ENCODE measurements at places on chromosomes 2 and 18.

- no peak for DNase-seq
These were observed 171.6 kb downstream of the DDX1 start for GRCh38 chr2:15763106-15763821.

- no peak for DNase-seq
These were observed 5.7 kb upstream of the CAPN14 start for GRCh38 chr2:31223026-31223425.

DNA sequence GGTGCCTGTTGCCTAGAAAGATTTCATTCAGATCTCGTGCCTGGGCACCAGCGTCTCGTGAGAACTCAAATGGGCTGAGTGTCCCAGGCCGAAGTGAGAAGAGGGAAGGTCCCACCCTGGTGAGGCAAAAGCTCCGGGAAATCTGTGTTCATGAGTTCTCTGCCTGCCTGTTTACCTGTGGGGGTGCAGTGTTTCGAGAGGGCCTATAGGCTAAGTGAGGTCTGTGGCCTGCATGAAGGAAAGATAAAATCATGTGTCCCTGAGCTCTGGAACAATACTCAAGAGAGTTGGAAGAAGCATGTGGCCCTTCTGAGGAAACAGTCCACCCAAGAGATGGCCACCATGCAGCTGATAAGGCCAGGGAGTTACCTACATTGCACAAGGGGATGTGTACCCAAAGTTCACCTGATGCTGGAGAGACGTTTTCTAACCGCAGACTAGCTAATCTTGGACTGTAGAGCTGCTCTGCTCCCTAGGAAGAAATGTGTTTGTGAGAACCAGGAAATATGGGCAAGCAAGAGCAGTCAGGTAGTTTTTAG, 63.5 kb upstream of the ST3GAL5 start:
- no peak for DNase-seq

GRCh38 chr2:135475128-135475527, 55.9 kb downstream of the ZRANB3 start:
- no peak for DNase-seq

GRCh38 chr2:42903821-42904575, 111.6 kb upstream of the HAAO start:
- DNase-seq, result no peak

DNA sequence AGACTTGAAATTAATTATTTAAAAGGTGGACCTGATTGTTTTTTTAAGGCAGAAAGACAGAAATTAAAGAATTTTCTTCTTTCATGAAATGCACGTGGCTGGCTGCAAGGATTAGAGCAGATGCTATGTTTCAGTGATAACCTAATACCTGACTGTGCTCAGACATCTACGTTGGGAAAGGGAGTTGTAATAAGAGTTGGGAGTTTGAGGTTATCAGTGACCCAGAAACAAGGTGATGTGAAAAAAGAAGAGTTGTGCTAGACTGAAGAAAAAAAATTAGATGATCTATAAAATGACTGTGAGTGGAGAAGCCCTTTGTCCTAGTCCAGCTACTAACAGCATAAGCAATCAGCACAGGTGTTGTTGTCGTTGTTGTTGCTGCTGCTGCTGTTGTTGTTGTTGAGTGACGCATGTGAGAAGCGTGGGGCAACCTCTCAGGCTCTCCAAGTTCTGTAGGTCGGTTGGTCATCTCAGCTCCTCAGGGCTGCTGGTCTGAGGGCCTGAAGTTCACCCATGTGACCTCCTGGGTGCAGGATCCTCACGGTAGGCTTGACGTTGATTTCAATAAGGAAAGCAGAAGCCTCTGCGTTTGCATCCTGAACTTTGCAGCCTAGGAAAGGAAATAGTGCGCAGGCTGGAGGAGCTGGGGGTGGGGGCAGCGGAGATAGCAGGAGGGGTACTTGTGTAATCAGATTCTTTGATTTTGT, 7.6 kb downstream of the POU3F3 start:
- DNase-seq, result no peak

GRCh38 chr18:9914334-9914583, 443 bp downstream of the VAPA start:
- DNase-seq, result no peak

- DNase-seq, result no peak
These were observed 89.2 kb upstream of the MYO3B start for GRCh38 chr2:170088776-170089175.

DNA sequence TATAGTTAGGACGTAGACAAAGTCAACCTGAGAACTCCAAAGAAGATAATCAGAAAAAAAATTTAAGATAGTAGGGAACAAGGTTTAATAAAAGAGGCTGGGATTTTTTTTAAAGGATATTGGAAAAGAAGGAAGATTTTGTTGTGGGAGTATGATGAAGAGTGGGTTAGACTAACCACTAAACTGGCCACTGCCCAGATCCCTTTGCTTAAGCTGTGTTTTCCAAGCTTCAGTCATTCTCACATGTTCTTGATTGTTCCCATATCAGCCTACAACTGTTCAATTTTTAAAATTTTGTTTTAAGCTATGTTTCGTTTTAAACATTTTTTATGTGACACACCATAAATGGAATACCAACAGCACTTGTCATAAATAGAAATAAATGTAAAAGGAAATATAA, 284.5 kb upstream of the MMADHC start:
- no peak for DNase-seq

GRCh38 chr2:204012072-204012653, 75.6 kb downstream of the ICOS start:
- no peak for DNase-seq

DNA sequence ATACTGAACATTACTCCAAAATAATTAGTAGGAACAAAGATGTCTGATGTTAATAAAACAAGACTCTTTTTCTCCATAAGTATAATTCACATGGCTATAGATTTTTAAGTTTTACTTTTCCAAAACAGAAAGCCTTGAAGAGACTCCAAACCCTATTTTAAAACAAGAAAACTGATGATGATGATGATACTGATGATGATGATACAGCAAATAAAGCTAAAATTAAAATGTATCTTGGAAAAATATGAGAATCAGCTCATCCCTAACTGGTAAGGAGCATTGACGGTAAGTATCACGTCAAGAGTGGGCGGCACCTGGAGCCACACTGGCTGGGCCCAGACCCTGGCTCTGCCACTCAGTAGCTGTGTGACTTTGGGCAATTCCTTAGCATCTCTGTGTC, 39.6 kb downstream of the ID2 start:
- DNase-seq, result no peak

- no peak for DNase-seq
These were observed 133.7 kb upstream of the MEIS1 start for GRCh38 chr2:66301022-66301766.

GRCh38 chr2:6776125-6776524, 89.6 kb downstream of the CMPK2 start:
- DNase-seq, result no peak

GRCh38 chr18:23532848-23533247, 29.5 kb downstream of the RMC1 start:
- DNase-seq, result no peak

- no peak for DNase-seq
These were observed 148.3 kb downstream of the RHBDD1 start for GRCh38 chr2:226983895-226984749.

DNA sequence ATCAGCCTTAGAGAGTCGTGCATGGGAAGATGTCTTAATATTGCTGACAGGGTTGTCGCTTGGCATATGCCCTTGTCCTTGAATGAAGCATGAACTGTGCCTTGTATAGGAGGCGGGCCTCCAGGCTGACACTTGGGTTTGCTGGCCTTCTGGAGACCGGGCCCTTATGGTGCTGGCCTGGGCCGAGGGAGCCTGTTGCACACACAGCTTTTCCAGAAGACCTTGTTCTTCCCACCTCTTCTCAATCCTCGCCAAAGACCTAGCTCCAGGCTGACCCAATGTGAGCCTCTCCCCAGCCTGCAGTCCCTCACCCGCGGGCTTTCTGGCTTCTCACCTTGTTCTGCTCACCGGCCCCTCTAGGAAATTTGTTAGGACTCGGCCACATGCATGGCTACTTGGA, 199.1 kb downstream of the FAM210A start:
- DNase-seq, result no peak

GRCh38 chr2:64666810-64667438, 13.2 kb upstream of the SERTAD2 start:
- DNase-seq, result no peak

DNA sequence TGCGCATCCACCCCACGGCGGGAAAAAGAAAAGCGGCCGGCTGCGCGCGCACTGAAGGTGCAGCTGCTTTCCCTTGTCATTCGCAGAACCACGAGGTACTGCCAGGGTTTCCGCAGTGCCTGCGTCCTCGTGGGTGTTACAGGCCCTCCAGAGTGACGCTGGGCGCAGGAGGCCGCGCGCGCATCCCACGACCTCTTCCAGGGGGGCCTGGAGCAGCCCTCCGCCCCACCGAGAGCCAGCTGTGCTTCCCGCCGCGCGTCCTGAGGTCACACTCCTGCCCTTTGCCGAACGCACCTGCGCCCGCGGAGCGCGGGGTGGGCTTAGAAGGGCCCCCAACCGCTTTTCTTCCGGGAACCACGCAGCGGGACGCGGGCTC, 378 bp upstream of the IAH1 start:
- no peak for DNase-seq
